ENCODE measurements at places on chromosomes 1 and 21. TPM values are rescaled to one million over a fixed set of nuclear protein-coding genes. Genes with fewer than 3 reads are reported as not detected.

The OR14K1 gene
- not detected for total RNA-seq

DNA sequence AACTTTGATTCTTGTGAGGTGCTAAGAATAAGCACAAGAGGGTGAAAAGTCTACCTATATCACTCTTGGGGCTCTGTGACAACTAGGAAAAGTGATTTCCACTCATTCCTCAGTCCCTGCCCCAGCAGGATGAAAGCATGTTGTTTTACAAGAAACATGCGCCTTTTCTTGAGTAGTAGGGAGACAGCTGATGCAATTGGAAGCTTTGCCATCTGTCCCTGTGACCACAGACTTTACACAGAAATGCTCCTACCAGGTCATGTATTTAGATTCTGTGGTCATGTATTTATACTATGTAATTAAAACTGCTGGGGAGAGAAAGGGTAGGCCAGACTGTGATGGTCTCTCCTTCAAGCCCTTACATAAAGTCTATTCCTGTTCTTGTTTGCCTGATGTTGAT is 445.5 kb downstream of the PTPRC start:
- no peak for DNase-seq

The VHLL gene
- total RNA-seq: 0.94 TPM

- no peak for DNase-seq
These were observed 45.0 kb downstream of the TAS1R2 start for GRCh38 chr1:18814425-18814824.

DNA sequence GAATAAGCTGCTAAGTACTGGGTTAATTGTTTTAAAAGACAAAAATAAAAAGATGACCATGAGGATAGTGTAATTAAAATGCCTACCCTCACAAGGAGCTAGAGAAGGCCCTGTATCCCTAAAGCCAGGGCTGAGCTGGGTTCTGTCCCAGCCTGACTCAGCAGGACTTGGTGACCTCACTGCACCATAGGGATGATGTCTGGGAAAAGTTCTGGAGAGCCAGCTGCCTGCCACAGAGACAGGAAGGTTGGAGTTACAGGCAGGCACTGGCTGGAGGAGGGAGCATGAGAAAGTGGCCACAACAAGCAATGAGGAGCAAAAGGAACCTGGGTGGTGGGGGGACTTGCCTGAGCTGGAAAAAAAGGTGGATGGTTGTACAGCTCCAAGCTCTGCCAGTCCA is 5.7 kb upstream of the TNR start:
- DNase-seq: no peak

DNA sequence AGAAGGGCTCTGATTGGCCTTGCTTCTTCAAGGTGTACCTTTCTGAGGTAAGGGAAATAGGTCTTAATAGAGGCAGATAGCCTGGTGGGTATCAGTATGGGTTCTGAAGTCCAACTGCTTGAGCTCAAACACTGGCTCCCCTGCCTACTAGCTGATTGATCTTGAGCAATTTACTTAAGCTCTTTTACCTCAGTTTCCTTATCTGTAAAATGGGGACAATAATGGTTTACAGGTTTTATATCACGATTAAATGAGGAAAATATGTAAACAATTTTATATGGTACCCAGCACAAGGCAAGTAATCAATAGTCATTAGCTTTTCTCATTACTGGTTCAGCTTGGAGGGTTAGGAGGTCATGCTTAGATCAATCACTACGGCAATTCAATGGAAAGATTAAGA is 75.8 kb upstream of the VTCN1 start:
- DNase-seq: no peak

The DNASE2B gene
- total RNA-seq: 0.16 TPM

- no peak for DNase-seq
These were observed 586.5 kb downstream of the NEGR1 start for GRCh38 chr1:71695821-71696220.

GRCh38 chr1:241592273-241592958 is 47.8 kb downstream of the CHML start:
- DNase-seq: no peak

GRCh38 chr1:37922767-37923550 is 23.9 kb downstream of the INPP5B start:
- no peak for DNase-seq

- DNase-seq: no peak
These were observed 84.4 kb downstream of the CLEC20A start for GRCh38 chr1:178412400-178412770.

The KRTAP8-1 gene
- total RNA-seq: not detected

The AIRE gene
- not detected for total RNA-seq

GRCh38 chr1:232162001-232162400 is 467.9 kb downstream of the SIPA1L2 start:
- no peak for DNase-seq

GRCh38 chr1:186708694-186709097 is 28.5 kb upstream of the PTGS2 start:
- DNase-seq: no peak

The GLMP gene
- 12.5 TPM for total RNA-seq

- no peak for DNase-seq
These were observed 37.5 kb downstream of the TRPM2 start for GRCh38 chr21:44390886-44391285.

DNA sequence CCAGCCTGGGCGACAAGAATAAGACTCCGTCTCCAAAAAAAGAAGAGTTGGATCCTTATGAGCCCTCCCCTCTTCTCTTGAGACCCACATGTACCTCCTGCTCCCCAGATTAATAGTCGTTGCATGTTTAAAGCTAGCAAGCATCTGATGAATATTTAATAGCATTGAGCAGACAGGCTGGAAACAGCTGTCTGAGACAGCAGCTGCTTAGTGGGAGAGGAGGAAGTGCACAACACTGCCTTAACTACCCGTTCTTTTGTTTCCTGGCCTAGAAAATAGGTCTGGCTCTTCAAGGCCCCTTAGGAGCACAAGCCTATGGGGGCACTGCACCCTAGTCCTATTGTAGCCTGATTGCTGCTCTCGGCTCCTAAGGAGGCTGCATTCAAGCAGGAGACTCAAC is 17.3 kb upstream of the TMEM39B start:
- DNase-seq: no peak

GRCh38 chr1:43853161-43853921 is 80.3 kb upstream of the ARTN start:
- DNase-seq: no peak

DNA sequence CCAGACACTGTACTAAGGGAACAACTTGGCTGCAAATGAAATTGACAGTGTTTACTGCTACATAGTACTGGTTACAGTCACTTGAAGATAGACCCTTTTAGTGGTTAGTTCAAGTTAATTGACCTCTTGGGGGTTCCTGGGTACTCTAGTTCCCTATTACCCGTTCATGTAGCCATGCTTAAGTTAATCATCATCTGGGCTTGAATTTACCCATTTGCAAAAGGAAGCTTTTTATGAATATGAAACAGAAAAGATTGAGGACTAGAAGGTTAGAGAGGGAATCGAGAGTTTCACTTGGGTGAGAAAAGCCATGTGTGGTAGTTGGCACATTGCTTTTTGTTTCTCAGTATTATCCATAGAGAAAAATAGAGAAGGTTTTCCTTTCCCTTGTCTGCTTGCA is 2.7 kb downstream of the MIA3 start:
- DNase-seq: no peak

DNA sequence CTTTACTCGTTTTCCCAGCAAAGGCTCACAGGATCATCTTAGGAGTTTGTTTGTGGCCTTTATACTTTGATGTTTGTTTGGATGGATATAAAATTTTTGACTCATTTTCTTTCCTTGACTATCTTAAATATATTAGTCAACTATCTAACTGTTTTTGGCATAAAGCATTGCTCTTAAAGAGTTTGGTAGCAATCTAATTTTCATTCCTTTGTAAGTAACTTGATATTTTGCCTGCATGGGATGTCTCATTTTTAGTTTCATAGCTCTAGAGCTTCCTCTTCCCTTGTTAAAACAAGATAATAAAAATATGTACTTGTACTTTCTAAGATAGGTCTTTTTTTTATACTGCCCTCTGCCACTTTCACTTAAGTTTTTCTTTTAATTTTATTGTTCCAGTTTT is 161.9 kb downstream of the MAGI3 start:
- DNase-seq: no peak

DNA sequence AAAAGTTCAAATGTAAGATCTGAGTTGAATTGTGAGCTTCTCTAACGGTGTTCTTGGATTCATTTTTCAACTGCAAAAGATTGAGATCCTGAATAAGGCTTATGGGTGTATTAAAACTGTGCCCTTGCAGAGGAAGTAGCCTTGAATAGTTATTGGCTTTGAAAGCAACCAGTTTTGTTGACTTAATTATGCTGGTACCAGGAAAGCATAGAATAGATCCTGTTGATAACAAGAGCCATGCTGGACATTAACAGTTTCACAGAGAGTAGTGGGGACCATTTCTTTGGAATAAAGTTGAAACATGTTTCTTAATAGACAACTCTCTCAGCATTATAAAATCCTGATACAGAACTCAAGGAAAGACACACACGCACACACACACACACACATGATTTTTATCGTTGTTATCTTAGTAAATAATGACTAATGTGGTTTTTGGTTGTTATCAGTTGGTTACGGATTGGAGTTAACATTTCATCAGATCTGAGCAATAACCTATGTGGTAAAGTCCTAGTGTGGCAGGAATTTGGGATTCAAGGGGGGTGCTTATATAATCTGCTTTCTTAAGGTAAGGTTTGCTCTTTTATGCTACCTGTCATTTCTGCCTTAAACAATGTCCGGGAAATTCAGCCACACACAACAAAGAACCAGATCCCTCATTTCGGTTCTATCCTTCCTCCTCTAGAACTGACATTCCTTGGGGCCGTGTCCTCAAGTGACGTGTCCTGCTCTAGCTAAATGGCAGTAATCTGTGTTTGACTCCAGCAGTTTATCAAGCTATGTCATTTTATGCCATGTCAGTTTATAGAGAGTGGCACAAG is 330.9 kb downstream of the CHRM3 start:
- no peak for DNase-seq

The SH2D5 gene
- total RNA-seq: 0.62 TPM

GRCh38 chr1:2224631-2225428 is 3.3 kb upstream of the SKI start:
- DNase-seq: no peak

DNA sequence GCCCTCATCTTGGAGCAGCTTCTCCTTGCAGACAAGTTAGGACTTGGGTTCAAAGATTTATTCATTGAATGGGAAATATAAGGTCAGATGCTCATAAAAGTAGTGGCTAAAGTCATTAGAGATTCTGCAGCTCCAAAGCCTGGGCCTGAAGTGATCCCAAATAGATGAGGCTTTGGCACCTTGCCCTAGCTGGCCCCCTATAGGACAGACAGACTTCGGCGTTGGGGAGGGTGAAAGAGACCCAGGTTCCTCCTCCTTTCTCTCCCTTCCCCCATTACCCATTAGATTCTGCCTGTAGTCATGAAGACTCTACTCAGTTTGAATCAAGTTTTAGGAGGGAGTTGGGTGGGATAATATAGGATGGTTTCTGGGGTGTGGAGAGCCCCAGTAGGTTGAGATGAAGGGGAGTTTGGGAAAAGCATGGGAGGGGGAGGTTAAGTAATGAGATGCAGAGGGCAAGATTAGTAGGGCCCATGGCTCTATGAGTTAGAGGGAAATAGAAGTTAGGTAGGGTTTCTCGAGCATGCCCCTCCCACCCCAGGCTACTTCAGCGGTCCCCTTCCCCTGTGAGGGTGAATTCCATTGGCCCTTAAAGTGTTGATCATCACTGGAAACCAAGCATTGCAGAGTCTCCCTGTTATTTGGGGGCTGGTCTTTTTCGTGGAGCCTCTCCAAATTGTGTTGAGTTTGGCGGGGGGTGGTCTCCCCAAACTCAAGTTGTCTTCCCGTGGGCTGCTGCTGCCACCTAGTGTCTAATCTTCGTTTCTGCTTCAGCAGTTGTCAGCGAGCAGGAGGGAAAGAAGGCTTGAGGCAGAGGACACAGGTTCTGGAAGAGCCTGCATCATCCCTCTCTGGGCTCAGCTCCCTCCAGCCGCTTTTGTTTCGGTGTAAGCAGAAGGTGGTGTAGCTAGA is 2.1 kb upstream of the AHDC1 start:
- no peak for DNase-seq

DNA sequence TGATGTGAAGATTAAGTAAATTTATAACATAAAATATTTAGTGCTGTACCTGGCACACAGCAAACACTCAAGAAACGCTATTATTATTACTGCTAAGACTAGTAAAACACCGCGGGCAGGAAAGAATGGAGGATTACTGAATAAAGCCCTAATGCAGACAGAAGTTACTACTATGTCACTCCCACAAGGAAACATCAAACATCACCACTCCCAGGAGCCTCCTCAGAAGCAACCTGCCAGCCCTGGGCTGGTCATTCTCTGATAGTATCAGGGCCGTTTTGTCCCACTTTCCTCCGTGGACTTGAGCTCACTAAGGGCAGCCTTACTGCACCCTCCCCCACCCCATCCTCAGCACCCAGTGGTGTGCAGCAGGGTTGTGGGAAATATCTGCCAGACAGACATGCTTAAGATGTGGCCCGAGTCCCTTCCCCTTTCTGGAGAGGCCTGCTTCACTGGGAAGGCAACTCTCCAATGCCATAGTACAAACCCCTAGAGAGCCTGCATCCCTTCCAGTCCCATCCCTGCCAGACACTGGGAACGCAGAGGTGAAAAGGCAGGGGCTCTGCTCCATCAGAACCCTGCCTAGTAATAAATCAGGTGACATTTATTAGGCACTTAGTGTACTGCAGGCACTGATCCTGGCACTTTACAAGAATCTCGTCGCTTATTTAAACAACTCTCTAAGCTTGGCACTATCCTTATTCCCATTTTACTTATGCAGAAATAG is 41.7 kb upstream of the ECE1 start:
- no peak for DNase-seq

GRCh38 chr1:164756741-164757140 is 197.8 kb downstream of the PBX1 start:
- DNase-seq: no peak

DNA sequence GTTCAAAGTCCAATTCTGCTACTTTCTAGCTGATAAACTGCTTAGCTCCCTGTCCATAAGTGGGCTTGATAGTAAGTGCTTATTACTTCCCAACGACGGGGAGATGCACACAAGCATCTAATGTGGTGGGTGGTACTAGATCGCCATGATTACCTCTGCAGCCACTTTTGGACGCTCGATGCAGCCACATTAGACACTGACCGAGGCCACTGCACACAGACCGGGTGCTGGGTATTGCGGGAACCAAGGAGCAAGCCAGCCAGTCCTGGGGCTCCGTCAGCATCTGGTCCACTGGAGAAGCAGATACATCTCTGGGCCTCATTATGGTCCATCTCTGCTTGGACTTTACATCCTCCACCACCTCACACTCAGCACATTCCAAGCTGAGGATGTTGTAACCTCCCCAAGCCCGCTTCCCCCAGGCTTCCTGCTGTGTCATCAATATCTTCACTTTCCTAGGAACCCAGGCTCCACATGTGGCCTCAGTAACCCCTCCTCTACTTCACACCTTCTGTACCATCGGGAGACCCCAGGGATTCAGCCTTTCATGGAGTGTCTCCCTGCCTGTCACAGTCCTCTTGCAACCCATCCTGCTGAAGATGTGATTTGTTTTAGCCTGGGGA is 48.2 kb downstream of the RHOU start:
- no peak for DNase-seq

GRCh38 chr21:36433059-36433709 is 46.7 kb downstream of the CLDN14 start:
- DNase-seq: no peak
